ENCODE measurements at places on chromosomes 1 and 21. TPM values are rescaled to one million over a fixed set of nuclear protein-coding genes. Genes with fewer than 3 reads are reported as not detected.

GRCh38 chr1:228462560-228462959 is 24.6 kb upstream of the RNF187 start:
- peaks cover 3% of the 10 kb centered on the region for H3K4me1 ChIP-seq
- H3K36me3 ChIP-seq = no peaks in the 10 kb centered on the region
- DNase-seq = no peak
- H3K4me3 ChIP-seq = no peak overlapping the region
- H3K27ac ChIP-seq = no peak overlapping the region
- peaks cover 96% of the 10 kb centered on the region for H3K27me3 ChIP-seq

The IVNS1ABP gene
- 31.3 TPM for total RNA-seq

The NUP210L gene
- total RNA-seq = 0.10 TPM

- DNase-seq = no peak
- no peak overlapping the region for H3K27ac ChIP-seq
Observed at GRCh38 chr1:183879494-183879893, 74.6 kb downstream of the RGL1 start.

The HPCAL4 gene
- 0.92 TPM for total RNA-seq

The PADI2 gene
- total RNA-seq = 176 TPM

The OSCP1 gene
- 4.7 TPM for total RNA-seq

The SNIP1 gene
- 6.7 TPM for total RNA-seq

GRCh38 chr1:115753830-115754229 is 14.7 kb downstream of the CASQ2 start:
- peaks cover 65% of the 10 kb centered on the region for H3K4me1 ChIP-seq
- H3K27me3 ChIP-seq = no peaks in the 10 kb centered on the region
- H3K27ac ChIP-seq = peak overlapping the region; percentile 91
- H3K4me3 ChIP-seq = no peak overlapping the region
- peak; percentile 94 for DNase-seq

- no peak for DNase-seq
- no peak overlapping the region for H3K4me3 ChIP-seq
- H3K36me3 ChIP-seq = no peaks in the 10 kb centered on the region
- H3K4me1 ChIP-seq = no peaks in the 10 kb centered on the region
- H3K27me3 ChIP-seq = no peaks in the 10 kb centered on the region
Observed at GRCh38 chr1:66788231-66788939, 12.7 kb downstream of the INSL5 start.

DNA sequence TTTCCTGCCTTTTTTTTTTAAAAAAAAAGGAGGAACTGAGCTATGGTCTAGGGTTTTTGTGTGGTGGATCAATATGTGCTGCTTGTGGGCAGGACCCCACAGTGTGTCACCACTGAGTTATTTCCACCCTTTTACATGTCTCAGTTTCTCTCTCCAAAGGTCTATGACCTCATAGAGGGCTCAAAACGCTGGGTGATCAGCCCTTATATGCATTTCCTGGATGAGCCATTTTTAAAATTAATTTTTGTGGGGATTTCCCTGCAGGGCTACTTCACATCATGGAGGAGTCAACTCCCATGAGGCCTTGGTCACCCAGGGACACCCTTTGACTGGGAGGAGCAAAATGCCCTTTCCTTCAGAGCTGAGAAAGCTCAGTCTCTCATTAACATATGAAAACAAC is 20.7 kb upstream of the HAO2 start:
- H3K4me1 ChIP-seq = no peaks in the 10 kb centered on the region
- no peaks in the 10 kb centered on the region for H3K27me3 ChIP-seq
- DNase-seq = no peak
- no peak overlapping the region for H3K4me3 ChIP-seq

- H3K4me1 ChIP-seq = no peaks in the 10 kb centered on the region
- no peak overlapping the region for H3K27ac ChIP-seq
- no peak overlapping the region for H3K4me3 ChIP-seq
- no peaks in the 10 kb centered on the region for H3K36me3 ChIP-seq
- DNase-seq = no peak
- H3K27me3 ChIP-seq = peaks cover 6% of the 10 kb centered on the region
Observed at GRCh38 chr21:44517175-44517899, 22.7 kb downstream of the KRTAP10-1 start.
